ENCODE measurements at places on chromosomes 6 and 20. TPM values are rescaled to one million over a fixed set of nuclear protein-coding genes. Genes with fewer than 3 reads are reported as not detected.

DNA sequence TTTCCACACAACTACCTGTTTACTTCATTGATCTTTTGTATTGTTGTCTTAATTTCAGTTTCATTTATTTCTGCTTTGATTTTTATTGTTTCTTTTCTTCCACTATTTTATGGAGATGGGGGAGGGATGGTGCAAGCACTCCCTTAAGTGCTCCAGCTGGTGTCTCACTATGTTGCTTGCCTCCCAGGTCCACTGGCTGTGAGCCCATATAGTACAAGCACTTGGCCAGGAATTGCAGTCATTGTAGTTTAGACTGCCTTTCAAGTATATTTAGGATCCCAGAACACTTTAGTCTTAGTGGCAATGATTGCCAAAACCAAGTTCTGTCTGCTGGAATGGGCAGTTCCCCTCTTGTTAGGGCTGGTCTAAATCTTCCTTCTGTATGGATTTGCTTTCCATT, 34.9 kb upstream of the MAN1A1 start:
- no peak for DNase-seq

- peak; percentile 43 for DNase-seq
These were observed 1.4 kb upstream of the PM20D2 start for GRCh38 chr6:89144354-89144906.

- DNase-seq: peak; percentile 56
These were observed 15.8 kb downstream of the TUBB2B start for GRCh38 chr6:3211681-3212080.

- DNase-seq: no peak
These were observed 178.1 kb upstream of the MOCS1 start for GRCh38 chr6:40112350-40112749.

DNA sequence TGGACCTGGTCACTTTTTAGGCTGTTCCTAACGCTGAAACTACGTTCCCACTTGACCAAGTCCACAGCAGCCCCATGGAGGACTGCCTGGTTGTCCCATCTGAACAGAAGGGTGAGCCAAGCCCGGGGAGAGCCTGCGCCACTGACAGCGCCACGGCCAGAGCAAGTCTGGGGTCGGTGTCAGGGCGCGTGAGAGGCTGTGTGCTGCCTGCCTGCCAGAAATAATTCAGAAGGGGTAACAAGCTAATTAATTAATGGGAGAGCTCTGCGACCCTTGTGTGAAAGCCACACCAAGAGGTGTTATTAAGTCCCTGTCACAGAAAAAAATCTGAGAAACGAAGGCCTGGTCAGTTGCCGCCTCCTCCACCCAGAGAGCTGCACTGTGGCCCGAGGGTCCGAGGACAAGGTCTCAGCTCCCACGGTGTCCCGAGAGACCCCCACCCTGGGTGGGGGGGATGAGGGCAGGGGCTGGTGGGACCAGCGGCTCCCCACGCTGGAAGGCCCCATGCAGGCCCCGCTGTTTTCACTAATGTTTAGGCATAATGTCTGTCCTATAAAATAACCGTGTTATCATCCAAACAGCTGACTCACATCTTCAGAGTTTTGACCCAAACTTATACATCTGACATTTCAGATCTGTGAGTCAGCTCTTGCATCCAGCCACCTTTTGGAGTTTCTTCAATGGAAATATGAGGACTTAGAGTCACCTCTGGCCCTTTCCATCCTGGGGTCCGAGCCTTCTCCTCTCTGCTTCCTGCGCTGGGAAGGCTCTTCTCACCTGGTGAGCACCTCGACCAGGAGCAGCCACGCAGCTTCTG, 58.5 kb downstream of the DLL1 start:
- DNase-seq: no peak

Gene TRDN
- 0.51 TPM for total RNA-seq
